Mesendoderm (in vitro differentiated cells): ENCODE measurements at places on chromosomes 4 and X.

DNA sequence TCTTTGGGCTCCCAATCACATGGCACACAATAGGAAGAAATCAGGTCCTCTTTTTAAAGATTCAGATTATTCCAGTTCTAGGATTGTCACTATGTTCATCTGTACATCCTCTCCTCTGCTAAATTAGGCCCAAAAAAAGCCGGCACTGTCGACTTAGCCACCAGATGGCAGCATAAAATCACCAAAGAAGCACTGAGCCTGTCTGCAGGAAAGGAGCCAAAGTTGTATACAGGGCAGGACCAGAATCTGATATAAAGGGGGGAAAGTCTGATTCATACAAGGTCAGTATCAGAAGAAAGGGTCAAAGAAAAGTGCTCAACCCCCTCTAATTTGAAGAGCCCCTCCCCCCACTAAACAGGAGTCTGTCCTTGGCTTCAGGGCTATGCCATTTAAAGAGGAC lies 292.5 kb downstream of the CHIC1 start:
- H3K27me3 ChIP-seq: no peaks in the 10 kb centered on the region
- no peak overlapping the region for H3K27ac ChIP-seq
- DNase-seq: peak; percentile 63
- H3K36me3 ChIP-seq: no peaks in the 10 kb centered on the region

- no peaks in the 10 kb centered on the region for H3K27me3 ChIP-seq
- H3K4me1 ChIP-seq: no peaks in the 10 kb centered on the region
- DNase-seq: peak; percentile 32
- H3K4me3 ChIP-seq: no peak overlapping the region
Observed at GRCh38 chr4:3467601-3468031, 4.5 kb downstream of the DOK7 start.

DNA sequence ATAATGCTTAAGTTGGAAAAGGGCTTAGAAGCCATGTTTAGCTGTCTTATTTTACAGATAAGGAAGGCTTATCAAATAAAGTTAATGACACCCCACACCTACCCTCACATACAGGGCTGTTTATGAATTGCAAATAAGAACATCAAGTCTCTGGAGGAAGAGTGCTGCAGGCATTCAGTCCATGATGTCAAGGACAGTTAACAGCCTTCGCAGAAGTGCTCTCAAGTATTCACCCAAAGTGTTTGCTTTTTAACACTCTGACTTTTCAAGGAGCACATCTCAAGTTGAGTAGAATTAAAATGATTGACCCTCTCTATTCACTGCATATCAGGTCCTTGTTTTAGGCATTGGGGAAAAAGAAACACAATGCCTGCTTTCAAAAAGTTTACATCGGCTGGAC lies 328.7 kb downstream of the LDB2 start:
- H3K4me1 ChIP-seq: no peaks in the 10 kb centered on the region
- no peak overlapping the region for H3K4me3 ChIP-seq

DNA sequence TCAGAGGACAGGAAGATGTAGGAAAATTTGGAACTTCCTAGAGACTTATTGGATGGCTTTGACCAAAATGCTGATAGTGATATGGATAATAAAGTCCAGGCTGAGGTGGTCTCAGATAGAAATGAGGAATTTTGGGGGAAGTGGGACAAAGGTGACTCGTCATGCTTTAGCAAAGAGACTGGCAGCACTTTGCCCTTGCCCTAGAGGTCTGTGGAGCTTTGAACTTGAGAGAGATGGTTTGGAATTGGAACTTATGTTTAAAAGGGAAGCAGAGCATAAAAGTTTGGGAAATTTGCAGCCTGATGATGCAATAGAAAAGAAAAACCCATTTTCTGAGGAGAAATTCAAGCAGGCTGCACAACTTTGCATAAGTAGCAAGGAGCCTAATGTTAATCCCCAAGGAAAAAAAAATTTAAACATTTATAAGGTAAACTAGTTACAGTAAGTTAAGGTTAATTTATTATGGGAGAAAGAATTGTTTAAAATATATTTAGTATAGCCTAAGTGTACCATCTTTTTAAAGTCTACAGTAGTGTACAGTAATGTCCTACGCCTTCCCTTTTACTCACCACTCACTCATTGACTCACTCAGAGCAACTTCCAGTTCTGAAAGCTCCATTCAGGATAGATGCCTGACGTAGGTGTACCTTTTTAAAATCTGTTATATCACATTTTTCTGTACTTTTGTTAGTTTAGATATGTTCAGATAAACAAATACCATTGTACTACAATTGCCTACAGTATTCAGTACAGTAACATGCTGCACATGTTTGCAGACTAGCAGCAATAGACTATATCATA lies 101.2 kb downstream of the FAM13A start:
- no peak overlapping the region for H3K4me3 ChIP-seq
- H3K27ac ChIP-seq: no peak overlapping the region
- DNase-seq: no peak
- H3K4me1 ChIP-seq: no peaks in the 10 kb centered on the region

DNA sequence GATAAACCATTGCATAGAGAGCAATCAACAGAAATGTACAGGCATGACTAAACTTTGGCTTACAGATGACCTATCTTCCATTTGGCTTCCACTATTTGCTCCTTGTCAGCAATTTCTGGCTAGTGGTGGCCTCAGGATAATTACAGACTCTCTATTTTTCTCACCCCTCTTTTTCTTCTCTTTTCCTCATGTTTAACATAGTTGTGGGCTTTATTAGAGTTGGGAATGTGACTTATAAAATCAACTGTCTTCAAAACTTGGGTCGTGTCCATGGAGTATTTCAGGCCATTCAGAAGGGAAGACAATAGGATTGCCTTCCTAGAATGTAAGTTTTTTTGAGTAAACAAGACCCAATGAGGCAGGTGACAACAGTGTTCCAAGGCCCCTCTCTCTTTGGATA lies 236.2 kb downstream of the FRAS1 start:
- no peak overlapping the region for H3K27ac ChIP-seq
- no peak for DNase-seq
- H3K4me3 ChIP-seq: no peak overlapping the region
- no peaks in the 10 kb centered on the region for H3K36me3 ChIP-seq

GRCh38 chr4:55444827-55445226 lies 49.1 kb downstream of the TMEM165 start:
- H3K36me3 ChIP-seq: peaks cover 2% of the 10 kb centered on the region
- H3K4me1 ChIP-seq: no peaks in the 10 kb centered on the region
- no peak overlapping the region for H3K27ac ChIP-seq
- peak; percentile 33 for DNase-seq
- H3K27me3 ChIP-seq: no peaks in the 10 kb centered on the region

DNA sequence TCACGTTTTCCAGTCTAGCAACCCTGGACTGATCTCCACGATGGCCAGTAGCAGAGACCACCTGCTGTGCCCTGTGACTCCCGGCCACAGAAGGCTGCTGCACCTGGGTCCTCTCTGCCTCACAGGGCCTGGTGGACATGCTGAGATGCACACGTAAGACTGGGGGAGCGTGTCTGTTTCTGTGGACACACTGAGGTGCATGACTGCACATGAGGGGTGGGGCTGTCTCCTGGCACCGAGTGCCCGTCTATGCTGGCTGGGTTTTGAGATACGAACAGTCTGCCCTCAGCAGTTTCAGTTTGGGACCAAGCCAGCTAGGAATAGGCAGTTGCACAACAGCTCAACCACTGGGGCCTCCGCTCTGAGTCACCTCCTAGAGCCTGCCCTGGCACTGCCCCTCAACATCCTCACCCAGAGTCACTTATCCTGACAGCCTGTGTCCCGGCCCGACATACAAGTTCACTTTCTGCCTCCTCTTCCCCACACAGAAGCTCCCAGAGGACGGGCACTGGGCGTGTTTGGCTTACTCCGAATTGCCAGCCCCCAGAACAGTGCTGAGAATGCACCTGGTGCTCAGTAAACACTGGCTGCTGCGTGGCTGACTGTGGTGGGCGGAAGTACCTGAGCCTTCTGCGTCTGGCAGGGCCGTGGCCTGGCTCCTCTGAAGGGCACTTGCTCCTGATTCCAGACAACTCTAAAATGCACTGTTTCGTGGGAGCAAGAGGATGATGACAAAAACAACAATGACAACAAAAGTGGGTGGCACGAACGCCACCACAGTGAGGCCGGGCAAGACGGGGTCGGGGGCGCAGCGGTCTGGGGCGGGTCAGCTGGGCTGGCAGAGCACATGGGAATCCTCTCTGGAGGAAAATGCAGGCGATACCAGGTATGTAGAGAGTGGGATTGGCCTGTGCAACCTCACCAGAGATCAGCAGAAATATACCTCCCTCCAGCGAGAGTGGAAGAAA lies 30.9 kb downstream of the RNF212 start:
- no peak overlapping the region for H3K27ac ChIP-seq
- no peak for DNase-seq
- H3K36me3 ChIP-seq: no peaks in the 10 kb centered on the region
- no peak overlapping the region for H3K4me3 ChIP-seq

- H3K36me3 ChIP-seq: no peaks in the 10 kb centered on the region
- no peaks in the 10 kb centered on the region for H3K27me3 ChIP-seq
- H3K27ac ChIP-seq: no peak overlapping the region
- H3K4me3 ChIP-seq: no peak overlapping the region
Observed at GRCh38 chr4:141497627-141498026, 138.8 kb upstream of the IL15 start.

GRCh38 chrX:17465201-17465600 lies 90.2 kb downstream of the NHS start:
- no peak overlapping the region for H3K4me3 ChIP-seq
- DNase-seq: no peak
- no peaks in the 10 kb centered on the region for H3K36me3 ChIP-seq
- no peaks in the 10 kb centered on the region for H3K27me3 ChIP-seq

DNA sequence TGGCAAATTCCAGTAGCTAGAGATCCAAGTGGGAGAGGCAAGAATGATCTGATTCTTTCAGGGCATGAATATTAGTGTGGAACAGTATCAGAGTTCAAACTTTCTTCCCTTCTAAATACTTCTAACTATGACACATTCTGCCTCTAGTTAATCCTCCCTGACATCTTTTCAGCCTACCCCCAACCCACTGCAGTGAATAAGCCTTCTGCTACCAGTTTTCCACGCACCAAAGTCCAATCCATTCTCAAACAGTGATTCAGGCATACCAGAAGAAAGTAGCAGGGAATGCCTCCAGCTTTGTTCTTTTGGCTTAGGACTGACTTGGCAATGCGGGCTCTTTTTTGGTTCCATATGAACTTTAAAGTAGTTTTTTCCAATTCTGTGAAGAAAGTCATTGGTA lies 155.4 kb upstream of the FTHL17 start:
- no peak overlapping the region for H3K27ac ChIP-seq
- no peaks in the 10 kb centered on the region for H3K36me3 ChIP-seq
- no peak for DNase-seq
- H3K4me3 ChIP-seq: no peak overlapping the region
- no peaks in the 10 kb centered on the region for H3K4me1 ChIP-seq

DNA sequence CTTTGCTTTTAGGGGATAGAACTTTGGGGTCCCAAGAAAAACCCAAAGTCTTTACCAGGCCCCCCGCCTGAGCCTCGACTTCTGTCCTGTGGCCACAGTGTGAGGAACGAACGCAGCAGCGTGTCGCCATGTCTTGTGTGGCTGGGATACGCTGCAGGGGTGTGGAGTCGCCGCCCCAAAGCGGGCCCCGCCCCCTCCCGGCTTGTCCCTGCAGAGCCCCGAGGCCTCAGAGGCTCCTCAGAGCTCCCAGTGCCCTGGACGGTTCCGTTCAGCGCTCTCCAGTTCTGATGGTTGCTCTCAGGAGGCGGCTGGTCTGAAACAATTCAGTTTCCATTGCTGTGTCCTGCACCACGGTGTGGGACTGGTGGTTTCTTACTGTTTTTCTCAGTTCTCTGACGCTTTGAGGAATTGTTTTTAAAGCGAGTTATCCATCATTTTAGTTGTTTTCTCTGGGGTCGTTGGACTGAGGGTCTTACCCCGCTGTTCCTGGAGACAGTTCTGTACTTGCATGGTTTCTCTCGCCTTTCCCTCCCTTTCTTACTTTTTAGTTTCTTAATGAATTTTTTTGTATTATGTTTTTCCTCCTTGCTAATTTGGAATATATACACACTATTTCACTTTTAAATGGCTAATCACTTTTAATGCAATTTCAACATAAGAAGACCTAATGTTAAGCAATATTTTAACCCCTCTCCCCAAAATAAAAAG lies 1.6 kb upstream of the IDUA start:
- no peak overlapping the region for H3K27ac ChIP-seq
- peak; percentile 71 for DNase-seq
- H3K36me3 ChIP-seq: no peaks in the 10 kb centered on the region
- no peaks in the 10 kb centered on the region for H3K4me1 ChIP-seq
- no peaks in the 10 kb centered on the region for H3K27me3 ChIP-seq

GRCh38 chr4:147182041-147182440 lies 236.4 kb upstream of the TTC29 start:
- DNase-seq: no peak
- no peaks in the 10 kb centered on the region for H3K4me1 ChIP-seq
- H3K27me3 ChIP-seq: no peaks in the 10 kb centered on the region
- no peak overlapping the region for H3K4me3 ChIP-seq

GRCh38 chr4:187366530-187366929 lies 629.0 kb upstream of the ZFP42 start:
- no peak overlapping the region for H3K4me3 ChIP-seq
- DNase-seq: no peak

GRCh38 chrX:11215191-11215921 lies 77.9 kb upstream of the AMELX start:
- H3K4me1 ChIP-seq: no peaks in the 10 kb centered on the region
- no peak overlapping the region for H3K4me3 ChIP-seq
- H3K27ac ChIP-seq: no peak overlapping the region
- H3K36me3 ChIP-seq: no peaks in the 10 kb centered on the region

- H3K4me1 ChIP-seq: no peaks in the 10 kb centered on the region
- H3K36me3 ChIP-seq: no peaks in the 10 kb centered on the region
- no peak overlapping the region for H3K4me3 ChIP-seq
- DNase-seq: no peak
- H3K27me3 ChIP-seq: no peaks in the 10 kb centered on the region
- H3K27ac ChIP-seq: peak overlapping the region; percentile 57
Observed at GRCh38 chrX:19448077-19448476, 67.2 kb downstream of the MAP3K15 start.

- no peaks in the 10 kb centered on the region for H3K27me3 ChIP-seq
- no peak for DNase-seq
- no peaks in the 10 kb centered on the region for H3K36me3 ChIP-seq
- H3K4me3 ChIP-seq: no peak overlapping the region
- H3K4me1 ChIP-seq: no peaks in the 10 kb centered on the region
Observed at GRCh38 chr4:99536848-99537247, 26.0 kb downstream of the C4orf17 start.

DNA sequence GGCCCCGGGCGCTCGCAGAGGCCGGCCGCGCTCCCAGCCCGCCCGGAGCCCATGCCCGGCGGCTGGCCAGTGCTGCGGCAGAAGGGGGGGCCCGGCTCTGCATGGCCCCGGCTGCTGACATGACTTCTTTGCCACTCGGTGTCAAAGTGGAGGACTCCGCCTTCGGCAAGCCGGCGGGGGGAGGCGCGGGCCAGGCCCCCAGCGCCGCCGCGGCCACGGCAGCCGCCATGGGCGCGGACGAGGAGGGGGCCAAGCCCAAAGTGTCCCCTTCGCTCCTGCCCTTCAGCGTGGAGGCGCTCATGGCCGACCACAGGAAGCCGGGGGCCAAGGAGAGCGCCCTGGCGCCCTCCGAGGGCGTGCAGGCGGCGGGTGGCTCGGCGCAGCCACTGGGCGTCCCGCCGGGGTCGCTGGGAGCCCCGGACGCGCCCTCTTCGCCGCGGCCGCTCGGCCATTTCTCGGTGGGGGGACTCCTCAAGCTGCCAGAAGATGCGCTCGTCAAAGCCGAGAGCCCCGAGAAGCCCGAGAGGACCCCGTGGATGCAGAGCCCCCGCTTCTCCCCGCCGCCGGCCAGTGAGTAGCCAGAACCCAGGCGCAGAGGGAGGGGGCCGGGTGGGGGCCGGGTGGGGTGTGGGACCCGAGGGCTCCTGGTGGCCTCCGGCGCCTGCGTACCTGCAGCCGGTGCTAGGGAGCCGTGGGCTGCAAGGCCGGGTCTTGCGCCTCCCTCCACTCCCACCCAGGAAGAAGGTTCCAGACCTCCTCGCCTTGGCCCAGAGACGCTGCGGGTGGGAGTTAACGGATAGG lies 534 bp downstream of the MSX1 start:
- DNase-seq: no peak
- H3K4me3 ChIP-seq: peak overlapping the region; percentile 60
- H3K27ac ChIP-seq: no peak overlapping the region
- H3K4me1 ChIP-seq: peaks cover 10% of the 10 kb centered on the region
